ENCODE measurements at places on chromosomes 6 and 20. TPM values are rescaled to one million over a fixed set of nuclear protein-coding genes. Genes with fewer than 3 reads are reported as not detected.

GRCh38 chr6:38644951-38645350 is 5.2 kb upstream of the BTBD9 start:
- H3K4me3 ChIP-seq = no peak overlapping the region
- H3K36me3 ChIP-seq = no peaks in the 10 kb centered on the region
- H3K27me3 ChIP-seq = no peaks in the 10 kb centered on the region
- H3K27ac ChIP-seq = no peak overlapping the region
- peaks cover 10% of the 10 kb centered on the region for H3K4me1 ChIP-seq
- peak; percentile 12 for DNase-seq

TMC2 gene
- polyA plus RNA-seq = 0.15 TPM

DNA sequence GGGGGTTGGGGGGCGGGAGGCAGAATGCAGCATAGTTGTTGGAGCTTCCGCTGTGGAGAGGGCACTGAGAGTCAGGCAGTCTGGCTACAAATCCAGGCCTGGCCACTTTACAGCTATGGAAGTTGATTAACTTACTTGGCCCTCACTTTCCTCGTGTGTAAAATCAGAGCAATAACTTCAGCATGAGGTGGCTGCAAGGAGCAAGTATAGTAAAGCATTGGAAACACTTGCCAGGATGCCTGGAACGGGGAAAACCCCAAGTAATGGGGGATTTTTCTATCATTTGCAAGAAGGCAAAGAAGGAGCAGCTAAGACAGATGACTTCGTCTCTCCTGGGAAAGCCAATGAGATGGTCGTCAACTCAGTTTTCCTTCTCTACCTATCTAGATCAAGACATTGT is 35.8 kb downstream of the AGPAT4 start:
- no peak for DNase-seq
- peaks cover 4% of the 10 kb centered on the region for H3K4me1 ChIP-seq
- H3K36me3 ChIP-seq = no peaks in the 10 kb centered on the region
- no peak overlapping the region for H3K27ac ChIP-seq
- no peak overlapping the region for H3K4me3 ChIP-seq

SLC9A8 gene
- polyA plus RNA-seq = 7.9 TPM

DNA sequence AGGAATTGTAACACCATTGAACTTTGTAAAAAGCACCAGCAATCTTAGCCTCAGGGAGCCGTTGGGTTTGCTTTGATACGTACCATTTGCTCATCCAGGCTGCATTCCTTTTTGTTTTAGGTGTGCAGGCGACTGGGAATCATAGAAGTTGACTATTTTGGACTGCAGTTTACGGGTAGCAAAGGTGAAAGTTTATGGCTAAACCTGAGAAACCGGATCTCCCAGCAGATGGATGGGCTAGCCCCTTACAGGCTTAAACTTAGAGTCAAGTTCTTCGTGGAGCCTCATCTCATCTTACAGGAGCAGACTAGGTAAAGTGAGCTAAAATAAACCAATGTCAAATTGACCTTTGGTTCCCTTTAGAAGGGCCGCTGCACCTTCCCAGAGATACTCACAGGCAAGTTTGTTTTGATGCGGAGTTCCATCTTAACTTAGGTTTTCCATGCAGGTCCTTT is 1.6 kb downstream of the MYLIP start:
- no peaks in the 10 kb centered on the region for H3K27me3 ChIP-seq
- peak overlapping the region; percentile 88 for H3K4me3 ChIP-seq
- H3K27ac ChIP-seq = peak overlapping the region; percentile 85
- peaks cover 2% of the 10 kb centered on the region for H3K36me3 ChIP-seq
- peak; percentile 66 for DNase-seq
- peaks cover 15% of the 10 kb centered on the region for H3K4me1 ChIP-seq

- no peaks in the 10 kb centered on the region for H3K36me3 ChIP-seq
- no peaks in the 10 kb centered on the region for H3K4me1 ChIP-seq
- H3K4me3 ChIP-seq = no peak overlapping the region
- H3K27ac ChIP-seq = no peak overlapping the region
These were observed 236.7 kb upstream of the HS3ST5 start for GRCh38 chr6:114579486-114579885.

TSBP1 gene
- not detected for polyA plus RNA-seq

ERVFRD-1 gene
- 0.26 TPM for polyA plus RNA-seq

- H3K36me3 ChIP-seq = no peaks in the 10 kb centered on the region
- H3K27me3 ChIP-seq = no peaks in the 10 kb centered on the region
- H3K27ac ChIP-seq = no peak overlapping the region
- H3K4me1 ChIP-seq = no peaks in the 10 kb centered on the region
- DNase-seq = no peak
These were observed 169.6 kb upstream of the ECI2 start for GRCh38 chr6:4304927-4305455.

CCNC gene
- polyA plus RNA-seq = 30.0 TPM

TBXT gene
- polyA plus RNA-seq = not detected

DNA sequence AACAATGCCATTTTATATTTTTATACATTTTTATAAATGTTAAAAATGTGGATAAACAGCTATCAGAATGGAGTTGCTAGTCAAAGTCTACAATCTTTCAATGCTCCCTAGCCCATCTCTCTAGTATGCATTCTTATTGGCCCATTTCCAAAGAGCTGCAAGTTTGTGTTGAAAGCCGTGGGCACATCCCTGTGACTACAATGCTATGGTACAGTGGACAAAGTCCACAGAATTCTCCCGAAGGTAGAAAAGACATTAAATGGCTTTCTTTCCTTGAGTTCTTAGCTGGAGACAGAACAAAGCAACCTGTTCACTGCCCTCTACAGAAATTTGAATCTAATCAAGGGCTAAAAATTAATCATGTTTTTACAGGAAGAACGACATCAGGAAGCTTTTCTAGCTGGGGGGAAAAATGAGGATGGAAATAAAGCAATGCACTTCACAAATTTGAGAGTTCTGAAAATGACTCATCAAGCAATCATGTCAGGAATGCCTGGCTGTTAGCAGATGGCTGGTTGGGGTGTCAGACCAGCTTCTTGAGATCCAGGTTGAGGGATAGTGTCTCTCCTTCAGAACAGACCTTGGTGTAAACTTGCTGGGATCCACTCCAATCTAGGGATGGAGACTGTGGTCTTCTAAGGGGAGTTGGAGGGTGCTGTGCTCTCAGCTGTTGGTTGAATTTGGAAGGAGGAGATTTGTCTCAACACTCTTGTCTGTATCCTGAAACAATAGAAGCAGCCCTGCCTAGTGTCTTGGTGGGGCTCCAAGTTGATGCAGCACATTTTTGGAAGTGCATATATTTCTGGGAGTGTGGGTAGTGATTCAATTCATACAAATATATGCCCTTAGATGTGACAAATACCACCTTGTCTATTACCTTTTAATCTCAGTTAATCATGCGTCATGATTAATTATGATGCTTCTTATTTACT is 143.4 kb upstream of the PHACTR1 start:
- H3K4me1 ChIP-seq = no peaks in the 10 kb centered on the region
- no peak for DNase-seq
- H3K27me3 ChIP-seq = no peaks in the 10 kb centered on the region
- H3K4me3 ChIP-seq = no peak overlapping the region

DNA sequence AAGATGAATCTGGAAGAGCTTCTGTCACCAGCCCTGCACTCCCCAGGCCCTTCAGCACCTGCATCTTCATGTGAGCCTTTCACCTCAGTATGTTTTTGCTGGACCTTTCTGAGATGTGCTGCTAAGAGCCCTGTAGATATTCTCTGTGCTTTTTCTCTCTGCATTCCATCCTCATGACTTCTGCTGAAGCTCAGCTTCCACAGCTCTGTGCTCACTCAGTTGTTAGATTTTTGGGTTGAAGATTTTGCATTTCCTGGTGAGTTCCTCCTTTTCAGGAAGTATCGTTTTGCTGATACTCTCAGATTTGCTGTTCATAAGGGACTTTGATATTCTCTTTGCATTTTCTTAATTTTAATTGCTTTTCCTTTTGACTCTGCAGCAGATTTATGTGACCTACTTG is 18.3 kb downstream of the KIAA1586 start:
- no peaks in the 10 kb centered on the region for H3K4me1 ChIP-seq
- no peak for DNase-seq
- no peak overlapping the region for H3K4me3 ChIP-seq
- no peaks in the 10 kb centered on the region for H3K27me3 ChIP-seq

OTOR gene
- polyA plus RNA-seq = not detected

GRCh38 chr20:41316602-41317545 is 657 bp downstream of the ZHX3 start:
- DNase-seq = peak; percentile 76
- no peaks in the 10 kb centered on the region for H3K36me3 ChIP-seq
- peak overlapping the region; percentile 96 for H3K27ac ChIP-seq
- H3K4me3 ChIP-seq = peak overlapping the region; percentile 77
- H3K27me3 ChIP-seq = no peaks in the 10 kb centered on the region
- H3K4me1 ChIP-seq = peaks cover 30% of the 10 kb centered on the region

GRCh38 chr6:158481690-158482473 is 78.0 kb upstream of the TMEM181 start:
- H3K27ac ChIP-seq = no peak overlapping the region
- no peak for DNase-seq
- peaks cover 12% of the 10 kb centered on the region for H3K36me3 ChIP-seq
- H3K4me1 ChIP-seq = no peaks in the 10 kb centered on the region
- H3K27me3 ChIP-seq = no peaks in the 10 kb centered on the region

GRCh38 chr20:59515013-59515905 is 89.1 kb upstream of the PHACTR3 start:
- H3K4me1 ChIP-seq = no peaks in the 10 kb centered on the region
- H3K36me3 ChIP-seq = no peaks in the 10 kb centered on the region
- H3K4me3 ChIP-seq = no peak overlapping the region
- H3K27ac ChIP-seq = no peak overlapping the region
- peak; percentile 82 for DNase-seq

DNA sequence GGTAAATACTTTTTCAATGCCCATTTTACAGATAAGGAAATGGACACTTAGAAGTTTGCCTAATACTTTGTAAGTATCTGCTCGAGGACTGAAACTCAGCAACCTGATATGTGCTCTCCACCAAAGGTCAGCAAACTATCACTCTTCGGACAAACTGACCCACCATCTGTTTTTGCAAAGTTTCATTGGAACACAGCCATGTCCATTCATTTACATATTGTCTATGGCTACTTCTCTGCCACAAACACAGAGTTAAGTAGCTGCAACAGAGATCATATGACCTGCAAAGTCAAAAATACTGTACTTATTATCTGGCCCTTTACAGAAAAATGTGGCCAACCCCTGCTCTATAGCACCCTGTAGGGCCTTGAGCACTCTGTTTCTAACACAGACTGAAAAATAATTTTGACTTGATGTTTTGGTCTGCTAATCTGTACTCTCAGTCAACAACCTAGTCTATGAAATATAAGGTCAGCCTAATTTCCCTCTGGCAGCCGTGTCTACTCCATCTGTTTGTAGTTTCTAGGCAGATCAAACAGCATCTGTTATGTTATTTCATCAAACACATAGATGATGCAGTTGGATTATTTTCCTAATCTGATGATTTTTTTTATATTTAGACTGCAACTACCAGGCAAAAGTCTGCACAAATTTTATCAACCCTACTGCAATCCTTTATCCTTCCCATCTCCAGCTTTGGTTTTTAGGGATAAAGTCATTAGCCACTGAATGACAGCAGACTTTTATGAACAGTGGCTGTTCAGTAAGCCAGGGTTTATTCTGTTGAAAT is 41.4 kb upstream of the BEND6 start:
- no peaks in the 10 kb centered on the region for H3K4me1 ChIP-seq
- no peaks in the 10 kb centered on the region for H3K36me3 ChIP-seq
- DNase-seq = peak; percentile 32
- H3K27me3 ChIP-seq = no peaks in the 10 kb centered on the region
- H3K27ac ChIP-seq = no peak overlapping the region
- H3K4me3 ChIP-seq = no peak overlapping the region

GRCh38 chr6:45196121-45196520 is 132.0 kb upstream of the RUNX2 start:
- peak; percentile 62 for DNase-seq
- H3K4me1 ChIP-seq = no peaks in the 10 kb centered on the region
- H3K4me3 ChIP-seq = no peak overlapping the region
- H3K36me3 ChIP-seq = no peaks in the 10 kb centered on the region
- H3K27me3 ChIP-seq = no peaks in the 10 kb centered on the region

DNA sequence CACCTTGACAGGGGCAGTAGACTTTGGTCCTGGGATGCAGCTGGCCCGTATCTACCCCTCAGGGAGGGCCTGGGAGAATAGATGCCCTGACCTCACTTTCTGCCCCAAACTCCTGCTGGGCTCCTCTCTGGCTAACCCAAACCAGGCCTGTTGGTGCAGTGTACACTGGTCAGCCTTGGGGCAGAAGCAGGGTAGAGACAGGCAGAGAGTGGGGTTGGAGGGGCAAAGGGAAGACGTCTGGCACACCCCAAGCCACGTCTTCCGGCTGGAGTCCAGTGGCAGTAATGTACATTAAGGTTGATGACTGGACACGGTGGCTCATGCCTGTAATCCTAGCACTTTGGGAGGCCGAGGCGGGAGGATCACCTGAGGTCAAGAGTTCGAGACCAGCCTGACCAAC is 9.3 kb downstream of the DDR1 start:
- no peaks in the 10 kb centered on the region for H3K27me3 ChIP-seq
- H3K4me3 ChIP-seq = no peak overlapping the region
- H3K27ac ChIP-seq = no peak overlapping the region
- DNase-seq = no peak
- H3K36me3 ChIP-seq = peaks cover 45% of the 10 kb centered on the region

DNA sequence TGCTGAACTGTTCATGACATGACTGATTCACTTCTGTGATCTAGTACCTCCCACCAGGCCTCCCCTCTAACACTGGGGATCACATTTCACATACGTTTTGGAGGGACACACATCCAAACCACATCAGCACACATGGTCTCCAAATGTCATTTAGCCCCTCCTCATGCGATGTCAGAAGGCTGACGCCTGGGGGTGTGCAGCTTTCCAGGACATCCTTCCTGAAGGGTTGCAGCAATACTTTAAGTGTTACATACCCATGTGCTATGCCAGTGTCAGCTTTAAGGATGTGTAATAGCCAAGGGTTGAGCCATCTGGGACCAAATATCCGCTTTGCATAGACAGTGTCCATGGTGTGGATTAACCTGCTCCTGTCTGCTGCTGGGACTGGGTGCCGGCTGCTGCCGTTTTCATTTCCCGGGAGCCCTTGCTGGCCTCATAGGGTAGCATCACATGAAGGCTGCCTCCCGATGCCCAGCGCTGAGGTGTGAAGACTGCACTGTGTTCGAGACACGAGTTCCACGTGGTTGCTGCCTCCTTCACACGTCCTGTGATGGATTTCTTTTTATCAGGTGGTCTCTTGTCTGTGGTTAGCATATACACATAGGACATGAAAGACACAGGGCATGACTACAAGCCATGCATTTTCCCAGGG is 219.0 kb downstream of the THBS2 start:
- DNase-seq = no peak
- H3K4me3 ChIP-seq = no peak overlapping the region
- H3K4me1 ChIP-seq = peaks cover 17% of the 10 kb centered on the region

ZSCAN31 gene
- polyA plus RNA-seq = 7.4 TPM

NEURL2 gene
- polyA plus RNA-seq = 3.9 TPM

All from lung (tissue), 17 donors.